ENCODE measurements at places on chromosomes 3 and 15. TPM values are rescaled to one million over a fixed set of nuclear protein-coding genes. Genes with fewer than 3 reads are reported as not detected.

GRCh38 chr3:135499426-135499825 lies 466.1 kb upstream of the PPP2R3A start:
- no peak for DNase-seq

GRCh38 chr3:98817547-98818041 lies 54.5 kb downstream of the ST3GAL6 start:
- DNase-seq, result no peak

DNA sequence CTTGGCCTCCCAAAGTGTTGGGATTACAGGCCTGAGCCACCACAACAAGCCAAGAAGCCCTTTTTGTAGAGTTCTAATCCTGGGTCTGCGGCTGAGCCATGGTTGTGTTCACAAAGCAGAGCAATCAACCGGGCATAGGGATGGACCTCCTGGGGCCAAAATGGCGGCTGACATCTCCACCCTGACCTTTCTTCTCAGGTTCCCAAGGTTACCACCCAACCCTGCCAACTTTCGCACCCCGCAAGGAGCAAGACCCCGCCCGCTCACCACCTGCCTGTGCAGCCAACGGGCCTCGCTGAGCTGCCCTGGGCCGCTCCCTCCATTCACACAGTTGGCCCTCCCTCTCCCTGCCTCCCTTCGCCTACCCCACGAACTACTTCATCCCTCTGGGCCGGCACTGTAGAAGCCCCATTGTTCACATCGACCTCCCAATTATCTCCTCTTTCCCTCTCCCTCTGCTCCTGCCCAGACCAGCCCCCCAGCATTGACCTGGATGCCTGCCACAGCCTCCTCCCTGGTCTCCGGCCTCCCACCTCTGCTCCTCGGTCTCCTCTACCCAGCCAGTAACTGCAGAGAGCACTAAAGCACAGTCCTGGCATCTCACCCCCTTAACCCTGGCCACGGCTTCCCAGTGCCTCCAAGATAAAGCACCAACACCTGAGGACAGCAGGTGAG lies 62.0 kb upstream of the TFRC start:
- DNase-seq, result no peak

DNA sequence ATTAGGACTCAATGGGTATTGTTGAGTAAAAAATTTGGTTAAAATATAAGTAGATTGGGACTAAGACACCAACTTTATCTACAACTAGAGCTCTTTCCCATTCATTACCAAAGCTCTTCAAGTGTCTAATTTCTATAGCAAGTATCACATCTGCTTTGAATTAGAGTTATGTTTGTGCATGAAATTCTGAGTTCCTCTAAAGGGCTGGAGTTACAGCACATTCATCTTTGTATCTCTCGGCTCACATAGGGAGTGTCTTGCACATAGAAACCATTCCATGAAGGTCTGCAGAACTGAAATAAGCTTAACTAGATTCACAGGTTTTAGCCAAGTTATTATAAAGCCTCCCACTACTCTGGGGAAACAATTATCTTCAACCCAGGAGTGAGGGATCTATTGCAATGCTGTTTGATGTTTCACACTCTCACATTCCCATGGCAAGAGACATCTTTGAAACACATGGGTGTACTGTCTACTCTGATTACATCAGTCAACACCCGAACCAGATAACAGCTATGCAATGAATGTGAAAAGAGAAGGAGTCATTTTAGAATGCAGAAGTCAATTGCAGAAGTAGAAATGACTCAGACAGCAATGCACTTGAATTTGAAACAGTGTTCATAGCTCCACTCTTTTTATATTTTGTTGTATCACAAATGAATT lies 93.1 kb upstream of the KBTBD8 start:
- DNase-seq, result no peak

GRCh38 chr3:37219266-37219665 lies 44.9 kb upstream of the LRRFIP2 start:
- DNase-seq, result no peak

DNA sequence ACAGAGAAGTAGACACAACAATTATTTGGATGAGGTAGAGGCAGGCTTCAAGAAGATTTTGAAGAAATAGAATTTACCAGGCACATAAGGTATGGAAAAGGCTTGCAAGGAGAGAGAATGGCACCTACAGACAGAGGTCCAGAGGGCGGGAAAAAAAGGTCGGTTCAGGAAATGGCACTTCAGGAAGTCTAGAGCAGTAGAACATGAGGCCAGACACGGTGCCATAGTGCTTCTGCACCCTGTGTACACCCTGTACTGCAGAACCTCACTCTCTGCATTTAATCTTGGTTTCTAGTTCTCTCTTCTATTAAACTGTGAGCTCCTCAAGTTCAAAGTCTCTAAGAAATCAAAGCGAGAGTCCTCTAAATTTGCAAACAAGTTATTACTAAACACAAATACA lies 113.4 kb upstream of the C2CD4B start:
- no peak for DNase-seq

DNA sequence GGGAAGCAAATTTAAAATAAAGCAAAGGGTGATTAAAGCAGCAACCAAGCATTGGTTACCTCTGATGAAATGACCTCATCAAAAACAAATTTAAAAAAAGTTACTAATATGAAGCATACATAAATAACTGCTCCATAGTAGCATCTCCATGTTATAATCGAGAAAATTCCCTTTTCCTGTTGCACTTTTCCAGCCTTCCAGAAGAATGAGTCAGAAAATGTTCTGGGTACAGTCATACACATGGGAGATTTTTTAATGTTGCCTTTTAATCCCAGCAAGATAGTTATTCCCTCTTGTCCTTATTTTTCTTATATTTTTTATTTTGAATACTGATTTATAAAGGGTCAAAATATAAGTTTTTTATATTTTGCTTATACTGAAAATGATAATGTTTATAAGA lies 2.6 kb upstream of the TMCO5A start:
- no peak for DNase-seq

DNA sequence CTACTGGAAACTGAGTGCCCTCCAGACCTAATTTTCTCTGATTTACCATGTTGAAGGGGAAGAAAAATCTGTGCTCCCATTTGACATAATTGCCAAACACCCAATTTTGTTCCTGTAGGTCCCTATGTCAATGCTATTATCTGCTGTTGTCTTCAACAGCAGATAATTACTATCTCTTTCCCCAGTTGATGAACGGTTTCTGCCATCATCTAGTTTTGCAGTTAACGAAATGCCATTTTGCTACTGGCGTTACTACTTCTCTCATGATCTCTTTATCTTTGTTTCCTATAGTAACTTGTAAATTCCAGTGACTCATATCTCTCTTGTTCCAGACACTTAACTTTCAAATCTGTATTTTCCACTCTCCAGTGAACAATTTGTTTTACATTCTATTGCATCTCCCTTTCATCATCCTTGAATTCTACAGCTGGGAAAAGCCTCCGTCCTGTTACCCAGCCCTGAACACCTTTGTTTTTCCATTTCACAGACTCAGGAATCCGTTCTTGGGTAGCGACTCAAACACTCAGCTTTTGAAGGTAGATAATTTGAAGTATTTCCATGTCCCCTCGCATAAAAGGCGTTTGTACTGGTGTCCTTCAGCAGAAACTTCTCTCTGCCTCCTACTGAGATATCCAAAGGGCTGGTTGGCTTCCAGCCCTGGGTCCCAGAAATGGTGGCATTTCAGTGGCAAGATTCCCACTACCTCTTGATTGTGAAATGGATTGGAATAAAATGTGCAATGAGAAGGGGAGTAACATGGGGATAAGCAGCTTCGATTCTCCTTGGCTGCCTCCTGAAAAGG lies 111.7 kb downstream of the FOXB1 start:
- no peak for DNase-seq

DNA sequence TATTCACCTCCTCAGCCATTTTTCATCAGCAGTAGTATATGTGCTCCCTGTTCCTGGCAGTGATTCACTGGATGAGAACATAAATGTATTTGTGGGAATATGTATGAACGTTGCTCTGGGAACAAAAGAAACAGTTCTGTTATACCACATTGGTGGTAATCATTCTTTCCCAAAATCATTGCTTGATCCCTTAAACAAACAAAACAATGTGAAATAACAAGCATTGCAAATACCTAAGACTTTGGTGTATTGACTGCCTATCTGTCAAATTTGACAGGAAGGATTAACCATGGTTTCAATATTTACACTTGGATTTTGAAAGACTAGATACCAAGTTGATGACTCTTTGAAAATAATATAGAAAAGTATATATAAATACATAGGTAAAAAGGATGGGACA lies 284.1 kb downstream of the FHIT start:
- no peak for DNase-seq

DNA sequence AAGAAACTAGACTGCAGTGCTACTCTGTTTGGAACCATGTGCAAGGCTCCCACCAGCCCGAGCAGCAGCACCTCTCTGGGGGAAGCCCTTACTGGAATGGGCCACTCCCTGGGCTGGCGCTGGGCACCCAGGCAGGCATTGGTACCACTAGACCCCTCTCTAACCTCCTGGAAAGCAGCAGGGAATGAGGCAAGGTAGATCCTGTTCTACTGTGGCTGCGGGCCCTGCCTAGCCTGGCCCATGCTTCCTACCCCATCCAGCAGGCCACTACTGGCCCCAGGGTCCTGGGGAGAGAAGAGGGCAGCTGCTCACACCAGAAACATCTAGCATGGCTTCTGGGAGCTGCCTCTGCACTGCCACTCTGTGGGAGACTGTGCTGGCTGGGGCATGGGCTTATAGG lies 44.8 kb downstream of the MESD start:
- DNase-seq, result no peak

GRCh38 chr3:184282941-184283340 lies 7.1 kb downstream of the ECE2 start:
- no peak for DNase-seq

- no peak for DNase-seq
These were observed 5.8 kb upstream of the CCR3 start for GRCh38 chr3:46236294-46237054.

DNA sequence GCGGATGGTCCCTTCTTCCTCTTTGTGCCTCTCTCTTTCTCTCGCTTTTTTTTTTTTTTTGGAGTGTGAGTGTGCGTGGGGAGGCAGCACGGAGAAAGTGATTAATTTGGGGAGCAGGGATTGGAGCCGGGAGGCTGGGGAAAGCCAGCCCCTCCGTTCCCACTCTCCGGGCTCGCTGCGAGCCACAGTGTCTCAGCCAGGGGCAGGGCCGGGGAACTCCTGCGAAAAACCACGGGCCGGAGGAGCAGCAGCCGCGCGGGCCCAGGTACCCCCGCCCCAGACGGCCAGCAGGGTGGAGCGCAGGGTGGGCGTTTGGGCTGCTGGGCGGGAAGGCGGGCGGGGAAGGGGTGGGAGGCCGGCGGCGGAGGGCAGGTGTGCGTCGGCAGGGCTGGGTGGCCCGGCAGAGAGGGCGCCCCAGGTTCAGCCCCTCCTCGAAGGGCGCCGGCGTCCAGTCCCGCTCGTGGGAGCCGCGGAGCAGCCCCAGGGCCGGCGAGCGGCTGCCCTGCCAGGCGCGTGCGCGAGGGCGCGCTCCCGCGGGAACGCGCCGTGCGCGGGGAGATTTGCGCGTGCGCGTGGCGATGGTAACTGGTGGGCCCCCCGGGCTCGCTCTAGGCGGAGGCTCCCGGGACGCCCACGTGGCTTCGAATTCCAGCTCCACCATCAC lies 1.4 kb downstream of the CHL1 start:
- DNase-seq, result no peak

- DNase-seq, result no peak
These were observed 134.1 kb upstream of the GRM7 start for GRCh38 chr3:6726811-6727210.

GRCh38 chr15:93027413-93027812 lies 61.6 kb downstream of the RGMA start:
- DNase-seq, result peak; percentile 74

- DNase-seq, result peak; percentile 35
These were observed 3.3 kb downstream of the PAK6 start for GRCh38 chr15:40242213-40242599.

GRCh38 chr3:160105907-160106584 lies 117.4 kb downstream of the IL12A start:
- DNase-seq, result no peak

DNA sequence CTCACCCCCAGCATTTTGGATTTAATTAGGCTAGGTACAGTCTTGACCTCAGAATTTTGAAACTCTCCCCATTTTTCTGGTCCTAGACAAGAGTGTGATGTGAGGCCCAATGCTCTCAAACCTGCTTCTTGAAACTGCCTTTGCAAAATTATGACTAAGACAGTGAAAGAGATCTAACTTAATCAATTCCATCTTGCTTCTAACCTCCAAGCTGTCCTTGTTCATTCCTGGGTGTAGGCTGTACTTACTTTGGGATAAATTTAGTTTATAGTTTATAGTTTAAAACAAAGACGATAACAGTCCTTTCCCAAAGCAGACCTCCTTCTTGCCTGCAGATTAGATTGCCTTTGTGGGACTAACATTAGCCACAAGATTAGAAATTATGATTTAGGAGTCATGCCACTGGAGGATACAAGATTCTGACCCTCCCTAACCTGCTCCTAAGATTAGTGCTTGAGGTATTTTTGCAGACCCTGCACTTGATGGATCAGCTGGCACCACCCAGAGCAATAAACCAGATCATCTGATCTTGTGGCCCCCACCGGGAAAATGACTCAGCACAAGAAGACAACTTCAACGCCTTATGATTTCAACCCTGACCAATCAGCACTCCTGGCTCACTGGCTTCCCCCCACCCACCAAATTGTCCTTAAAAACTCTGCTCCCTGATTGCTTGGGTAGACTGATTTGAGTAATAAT lies 59.6 kb downstream of the CD200R1L start:
- DNase-seq, result no peak

DNA sequence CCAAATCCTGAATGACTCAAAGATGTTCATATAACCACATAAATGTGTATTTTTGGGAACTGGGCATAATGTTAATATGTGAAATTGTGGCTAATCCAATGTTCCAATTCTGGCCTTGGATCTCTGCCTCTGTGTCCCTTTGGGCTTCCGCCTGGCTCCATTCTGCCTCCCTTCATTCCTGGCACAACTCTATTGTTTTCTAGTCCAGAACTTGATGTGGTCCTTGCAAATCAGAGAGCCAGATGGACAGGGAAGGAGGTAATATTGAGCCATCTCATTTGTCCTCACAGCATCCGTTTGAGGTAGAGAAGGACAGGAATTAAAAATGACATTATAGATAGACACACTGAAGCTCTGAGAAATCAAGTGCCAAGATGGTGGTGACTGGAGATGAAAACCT lies 355.7 kb upstream of the TBL1XR1 start:
- DNase-seq, result no peak

AGTR1 gene
- total RNA-seq, result 54.5 TPM

MAGI1 gene
- 41.7 TPM for total RNA-seq

NR1I2 gene
- not detected for total RNA-seq

PARL gene
- total RNA-seq, result 54.8 TPM

ATP2C1 gene
- total RNA-seq, result 40.2 TPM

All from sigmoid colon (tissue), 7 donors.